Fibroblast of skin of back (primary cell): ENCODE measurements at places on chromosomes 3 and 15.

DNA sequence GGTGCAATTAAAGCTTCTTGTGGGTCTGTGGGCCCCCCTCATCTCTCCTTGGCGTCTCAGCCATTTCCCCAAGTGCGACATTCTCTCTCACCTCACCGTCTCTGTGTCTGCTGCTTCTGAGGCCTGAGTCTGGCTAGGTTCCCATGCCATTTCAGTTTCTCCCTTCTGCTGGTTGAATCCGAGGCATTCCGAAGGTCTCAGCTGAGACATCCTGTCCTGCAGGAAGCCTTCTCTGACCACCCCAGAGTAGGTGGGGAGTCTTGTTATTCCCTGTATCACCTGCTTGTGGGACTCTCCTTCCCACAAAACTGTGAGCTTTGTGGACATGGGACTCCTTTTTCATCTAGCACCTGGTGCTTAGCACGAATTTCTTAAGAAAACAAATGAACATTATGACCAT is 78.3 kb downstream of the ASB7 start:
- DNase-seq, result no peak

DNA sequence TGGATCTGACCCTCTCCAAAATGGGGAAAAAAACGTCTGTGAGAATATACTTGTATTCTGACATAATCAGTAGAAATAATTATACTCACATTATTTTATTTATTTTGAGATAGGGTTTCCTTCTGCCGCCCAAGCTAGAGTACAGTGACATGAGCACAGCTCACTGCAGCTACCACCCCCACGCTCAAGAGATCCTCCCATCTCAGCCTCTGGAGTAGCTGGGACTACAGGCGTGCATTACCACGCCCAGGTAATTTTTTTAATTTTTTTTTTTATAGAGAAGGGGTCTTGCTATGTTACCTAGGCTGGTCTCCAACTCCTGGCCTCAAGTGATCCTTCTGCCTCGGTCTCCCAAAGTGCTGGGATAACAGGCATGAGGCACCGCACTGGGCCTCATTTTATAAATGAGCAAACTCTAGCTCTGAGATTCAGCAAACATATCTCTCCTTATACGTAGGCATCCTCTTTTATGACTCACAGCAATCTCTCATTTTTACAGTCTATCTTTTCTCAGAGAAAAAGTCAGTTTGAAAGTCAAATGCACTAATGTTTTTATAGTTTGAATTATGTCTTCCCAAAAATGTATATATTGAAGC is 989 bp upstream of the VGLL3 start:
- DNase-seq, result peak; percentile 59

DNA sequence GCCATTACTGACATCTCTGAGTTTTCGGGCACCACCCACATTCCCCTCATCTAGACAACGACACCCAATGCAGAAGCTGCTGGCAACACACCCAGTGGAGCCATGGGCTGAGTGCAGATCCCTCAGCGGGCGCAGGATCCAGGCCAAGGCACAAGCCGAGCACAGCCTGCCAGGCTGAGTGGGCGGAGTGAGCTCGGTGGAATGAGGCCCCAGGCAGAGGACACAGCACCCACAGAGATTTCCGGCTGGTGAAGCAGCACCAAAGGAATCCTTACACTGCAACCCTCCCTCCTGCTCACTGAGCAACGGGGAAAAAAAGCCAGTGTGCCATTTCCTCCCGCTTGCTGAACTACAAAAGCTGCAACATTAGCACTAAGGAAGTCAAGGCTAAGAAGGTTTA is 34.3 kb downstream of the ZMAT3 start:
- peak; percentile 92 for DNase-seq

GRCh38 chr3:184466413-184466960 is 86.6 kb downstream of the CHRD start:
- peak; percentile 5 for DNase-seq

GRCh38 chr3:133983126-133983525 is 46.6 kb downstream of the SLCO2A1 start:
- no peak for DNase-seq

GRCh38 chr3:37107846-37108245 is 66.5 kb downstream of the LRRFIP2 start:
- no peak for DNase-seq
